ENCODE measurements at places on chromosomes 3 and 15.
A peak's percentile ranks its signal among the peaks of the same experiment; 100 is the strongest.

DNA sequence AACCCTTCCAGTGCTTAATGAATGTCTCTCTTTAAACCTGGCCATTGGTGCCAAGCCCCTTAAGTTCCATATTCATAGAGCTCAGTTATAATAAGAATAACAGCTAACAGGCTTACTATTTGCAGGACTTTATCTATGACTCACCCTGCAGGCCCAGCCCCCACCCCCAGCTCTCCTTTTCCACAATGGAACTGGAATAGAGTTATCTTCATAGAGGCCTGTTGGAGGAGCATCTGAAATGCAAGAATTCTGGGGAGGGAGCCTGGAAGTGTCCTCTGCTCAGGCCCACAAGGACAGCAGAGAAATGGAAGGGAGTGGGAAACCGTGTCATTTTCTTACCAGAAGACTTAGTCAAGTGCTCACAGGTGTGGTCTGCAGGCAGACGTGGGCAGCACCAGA is 52.8 kb downstream of the SEMA5B start:
- DNase-seq, result no peak

DNA sequence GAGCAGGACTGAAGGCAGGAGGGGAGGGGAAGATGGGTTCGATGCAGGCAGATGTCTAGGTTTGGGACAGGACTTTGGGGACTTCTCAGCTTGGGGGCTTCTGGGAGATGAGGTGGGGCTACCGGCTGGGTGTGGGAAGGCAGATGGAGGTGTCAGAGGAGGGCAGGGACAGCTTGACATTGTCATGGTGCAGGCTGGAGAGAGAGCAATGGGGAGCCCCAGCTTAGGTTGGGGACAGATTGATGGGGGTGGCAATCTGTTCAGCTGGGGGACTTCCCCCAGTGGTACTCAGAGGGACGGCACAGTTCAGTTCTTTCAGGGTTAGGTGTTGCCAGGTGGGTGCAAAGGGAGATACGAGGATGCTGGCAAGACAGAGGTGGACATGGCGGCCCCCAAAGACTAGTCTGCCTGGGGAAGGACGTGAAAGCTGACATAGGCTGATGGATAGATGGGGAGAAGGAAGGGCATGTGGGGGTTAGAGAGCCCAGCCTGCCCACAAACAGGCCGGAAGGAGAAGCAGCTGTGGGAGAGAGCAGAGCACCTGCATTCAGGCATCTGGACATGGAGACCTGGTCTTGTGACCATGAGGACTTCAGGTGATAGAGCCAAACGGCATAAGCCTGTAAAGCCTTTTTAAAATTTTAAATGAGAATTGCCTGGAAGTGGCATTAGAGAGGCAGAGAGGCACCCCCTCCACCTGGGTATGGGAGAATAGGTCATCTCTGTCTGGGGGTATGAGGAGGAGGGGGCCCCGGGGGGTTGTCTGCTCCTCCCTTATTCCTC is 21.1 kb downstream of the ACAA1 start:
- no peak for DNase-seq

DNA sequence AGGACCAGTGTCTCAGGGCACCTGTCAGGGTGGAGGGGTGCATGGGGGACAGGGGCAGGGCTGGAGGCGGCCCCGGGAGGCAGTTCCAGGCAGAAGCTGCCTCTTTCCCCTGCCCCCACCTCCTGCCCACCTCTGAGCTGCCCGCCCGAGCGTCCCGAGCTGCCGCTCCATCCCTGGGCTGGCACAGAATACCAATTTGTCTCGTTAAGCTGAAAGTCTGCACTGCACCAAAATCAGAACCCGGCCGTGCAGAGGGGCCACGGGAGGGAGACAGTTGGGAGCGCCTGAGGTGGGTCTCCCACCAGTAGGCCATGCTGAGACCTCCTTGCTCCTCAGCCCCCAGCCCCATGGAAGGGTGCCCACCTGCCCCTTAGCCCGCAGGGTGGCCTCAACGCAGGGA is 1.3 kb upstream of the ATP2B2 start:
- no peak for DNase-seq

DNA sequence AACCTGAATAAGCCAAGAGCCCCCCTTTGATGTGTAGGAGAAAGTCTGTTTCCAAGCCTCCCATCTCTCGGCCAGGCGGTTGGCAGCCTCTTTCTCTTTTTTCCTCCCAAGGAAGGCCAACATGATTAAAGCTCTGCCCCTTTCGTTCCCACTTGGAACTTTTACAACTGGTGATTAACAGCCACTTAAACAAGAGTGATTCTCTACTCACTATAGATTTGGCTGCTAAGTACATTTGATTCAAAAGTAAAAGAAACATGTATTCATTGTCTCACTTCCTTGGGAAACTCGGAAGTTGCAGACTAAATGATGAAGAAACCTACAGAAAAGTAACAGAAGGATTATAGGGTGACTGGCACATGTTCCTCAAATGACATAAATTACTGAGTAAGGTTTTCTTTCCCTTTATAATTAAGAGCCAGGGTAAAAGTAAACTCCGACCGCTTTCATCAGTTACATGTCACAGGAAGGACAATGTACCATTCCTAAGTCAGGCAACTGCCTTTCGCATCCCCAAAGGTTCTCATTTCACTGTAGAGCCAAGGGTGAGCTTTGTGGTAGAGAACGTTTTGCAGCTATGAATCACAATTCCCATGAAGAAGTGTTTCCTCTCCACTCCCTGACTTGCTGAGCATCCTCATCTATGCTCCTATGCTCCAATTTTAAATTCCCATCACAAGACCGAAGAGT is 72.7 kb downstream of the MB21D2 start:
- no peak for DNase-seq

DNA sequence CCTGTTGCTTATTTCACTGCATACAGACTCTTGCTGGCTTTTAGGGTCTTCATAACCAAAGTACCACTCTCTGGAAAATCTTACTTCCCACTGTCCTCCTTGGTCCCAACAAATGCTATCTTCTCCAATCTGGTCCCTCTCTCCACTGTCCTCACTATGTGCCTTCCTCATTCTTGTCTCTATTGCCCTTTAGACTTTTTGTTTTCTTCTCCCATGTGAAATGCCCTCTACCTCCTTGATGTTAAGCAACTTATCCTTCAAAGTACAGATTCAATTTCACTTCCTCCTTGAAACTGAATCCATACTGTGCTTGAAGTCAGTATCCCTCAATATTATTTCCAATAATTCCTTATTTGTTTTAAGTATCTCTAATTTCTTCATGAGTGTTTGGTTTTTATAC is 60.8 kb downstream of the CGGBP1 start:
- DNase-seq, result no peak

DNA sequence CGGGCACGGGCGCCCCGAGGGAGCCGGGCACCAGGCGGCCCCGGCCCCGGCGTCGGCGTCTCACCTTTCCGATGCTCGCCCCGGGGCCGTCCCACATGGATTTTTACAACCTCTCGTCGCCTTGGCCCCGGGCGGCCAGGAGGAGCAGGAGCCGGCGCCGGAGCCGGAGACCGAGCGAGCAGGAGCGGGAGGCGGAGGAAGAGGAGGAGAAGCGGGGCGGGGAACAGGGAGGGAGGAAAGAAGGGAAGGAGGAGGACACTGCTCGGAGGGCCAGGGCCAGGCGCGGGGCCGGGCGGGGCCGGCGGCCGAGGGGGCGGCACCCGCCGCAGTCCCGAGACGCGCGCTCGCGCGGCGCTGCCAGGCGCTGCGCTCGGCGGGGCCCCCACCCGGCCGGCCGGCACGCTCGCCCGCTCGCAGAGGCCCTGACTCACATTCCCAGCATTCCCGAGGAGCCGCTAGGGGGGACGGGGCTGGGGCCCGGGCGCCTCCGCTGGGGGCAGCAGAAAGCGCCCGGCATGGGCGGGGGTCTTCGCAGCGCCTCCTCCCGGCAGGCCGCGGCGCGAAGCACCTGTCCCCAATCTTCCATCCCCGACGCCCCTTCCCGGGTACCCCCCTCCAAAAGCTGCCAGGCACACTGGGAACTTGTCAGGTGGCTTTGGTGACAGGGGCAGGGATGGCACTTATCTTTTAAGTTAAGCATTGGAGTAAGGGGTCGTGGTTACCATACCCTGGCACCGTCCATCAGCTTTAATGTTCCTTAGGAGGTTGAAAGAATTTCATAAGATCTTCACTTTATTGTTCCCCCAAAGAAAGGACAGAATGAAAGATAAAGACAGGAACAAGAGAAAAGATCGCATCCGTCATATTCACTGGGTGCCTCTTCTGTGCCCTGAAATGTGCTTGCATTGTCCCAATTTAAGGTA is at the start of gene ERC2:
ERC2 (minus strand) TSS at position 284 of the 923 bp plus-strand sequence.
- DNase-seq, result no peak

GRCh38 chr3:4416961-4417360 is 50.1 kb downstream of the SUMF1 start:
- DNase-seq, result no peak

DNA sequence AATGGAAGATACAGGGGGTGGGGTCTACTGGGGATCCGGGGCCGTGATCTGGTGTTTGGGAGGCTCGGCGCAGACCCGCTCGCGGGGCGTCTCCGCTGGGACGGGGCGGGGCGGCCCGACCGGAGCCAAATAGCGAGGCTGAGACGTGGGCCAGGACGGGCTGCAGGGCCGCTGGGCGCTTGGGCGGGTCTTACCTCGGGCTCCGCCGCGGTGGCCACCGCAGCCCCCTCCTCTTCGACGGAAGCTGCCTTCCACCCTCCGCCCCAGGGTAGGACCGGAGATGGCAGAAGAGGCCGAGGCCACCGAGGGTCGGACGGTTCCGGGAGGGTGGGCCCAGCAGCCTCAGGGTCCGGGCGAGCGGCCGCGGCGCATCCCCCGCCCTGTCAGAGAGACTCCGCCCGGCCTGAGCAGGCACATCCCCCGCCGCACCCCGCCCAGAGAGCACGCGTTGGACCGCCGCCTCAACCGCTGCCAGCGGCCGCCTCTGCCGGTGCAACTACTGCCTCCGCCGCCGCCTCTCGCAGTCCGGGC is 399 bp downstream of the MYO9A start:
- peak; percentile 68 for DNase-seq

GRCh38 chr3:197169028-197169427 is 129.4 kb downstream of the DLG1 start:
- no peak for DNase-seq
